ENCODE measurements at places on chromosomes 2 and 18.

- DNase-seq, result no peak
Observed at GRCh38 chr18:10705786-10706185, 180.0 kb downstream of the NAPG start.

DNA sequence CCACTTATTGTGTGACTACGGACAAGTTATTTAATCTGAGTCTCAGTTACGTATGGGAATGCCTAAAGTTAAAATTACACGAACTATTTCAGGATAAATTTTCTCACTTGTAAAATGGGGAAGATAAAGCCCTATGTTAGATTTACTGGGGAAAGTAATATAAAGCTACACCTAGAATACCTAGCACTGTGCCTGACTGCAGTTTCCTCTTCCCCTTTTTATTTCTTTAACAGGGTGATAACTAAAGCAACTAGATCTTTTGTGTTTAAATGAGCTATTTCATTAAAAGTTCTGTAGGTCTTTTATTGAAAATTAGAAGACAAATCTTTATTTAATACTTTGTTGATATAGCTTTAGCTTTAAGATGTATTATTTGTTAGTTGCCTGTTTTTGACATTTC, 5.0 kb downstream of the B3GNT2 start:
- DNase-seq, result no peak

DNA sequence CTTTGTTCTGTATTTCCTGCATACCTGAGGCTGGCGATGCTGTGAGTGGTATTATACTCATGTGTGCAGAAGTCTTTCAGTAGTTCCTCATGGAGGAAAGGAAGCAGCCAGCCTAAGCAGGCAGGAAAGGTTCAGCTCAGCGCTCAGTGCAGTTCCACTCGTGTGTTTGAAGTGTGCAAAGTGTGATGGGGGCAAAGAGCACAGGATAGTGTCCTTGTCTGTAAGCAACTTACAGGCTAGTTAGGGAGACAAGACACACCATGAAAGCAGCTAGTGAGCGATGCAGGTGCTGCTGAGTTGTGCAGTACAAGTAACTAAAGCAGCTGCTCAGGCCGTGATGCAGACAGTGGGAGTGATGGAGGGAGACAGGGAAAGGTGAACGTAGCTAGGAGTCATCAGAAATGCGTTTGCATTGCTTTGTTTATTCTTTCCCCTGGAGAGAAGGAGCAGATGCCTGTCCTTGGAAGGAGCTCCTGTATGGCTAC, 146.2 kb downstream of the LDLRAD4 start:
- no peak for DNase-seq

DNA sequence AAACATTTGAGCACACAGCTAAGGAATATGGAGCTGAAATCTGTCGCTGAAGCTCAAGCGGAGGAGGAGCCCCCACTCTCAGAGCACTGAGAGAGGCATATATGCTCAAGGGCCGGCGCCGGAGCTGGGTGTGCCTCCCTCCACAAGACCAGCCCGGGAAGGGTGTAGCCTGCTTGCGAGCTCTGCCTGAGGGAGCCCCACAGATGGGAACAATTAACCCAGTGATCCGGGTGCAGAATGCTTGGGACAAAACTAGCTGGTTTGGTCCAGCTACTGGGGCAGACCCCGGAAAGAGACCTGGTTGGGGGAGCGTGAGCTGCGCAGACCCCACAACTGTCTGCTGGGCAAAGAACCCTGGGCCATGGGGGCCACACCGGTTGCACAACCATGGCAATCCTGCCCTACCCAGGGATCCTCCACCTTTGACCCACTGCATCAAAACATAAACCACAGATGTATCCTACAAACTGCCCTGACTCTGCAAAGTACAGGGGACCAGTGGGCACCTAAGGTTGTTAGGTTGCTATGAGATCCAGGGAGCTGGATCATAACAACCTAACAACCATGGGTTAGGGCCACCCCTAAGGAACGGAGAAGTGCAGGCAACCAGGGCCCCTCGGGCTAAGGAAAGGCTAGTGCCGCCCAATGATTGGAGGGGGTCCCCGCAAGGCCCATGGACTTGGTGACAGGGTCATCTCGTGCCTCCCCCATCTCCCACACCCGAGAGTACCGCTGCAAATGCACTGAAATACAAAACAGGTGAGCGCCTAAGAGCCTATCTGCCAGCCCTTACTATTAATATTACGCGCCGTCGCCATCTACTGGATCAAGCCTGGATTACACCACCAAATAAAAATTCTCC, 53.4 kb upstream of the SCN1A start:
- peak; percentile 8 for DNase-seq

GRCh38 chr2:162932416-162932815, 93.8 kb upstream of the KCNH7 start:
- no peak for DNase-seq

DNA sequence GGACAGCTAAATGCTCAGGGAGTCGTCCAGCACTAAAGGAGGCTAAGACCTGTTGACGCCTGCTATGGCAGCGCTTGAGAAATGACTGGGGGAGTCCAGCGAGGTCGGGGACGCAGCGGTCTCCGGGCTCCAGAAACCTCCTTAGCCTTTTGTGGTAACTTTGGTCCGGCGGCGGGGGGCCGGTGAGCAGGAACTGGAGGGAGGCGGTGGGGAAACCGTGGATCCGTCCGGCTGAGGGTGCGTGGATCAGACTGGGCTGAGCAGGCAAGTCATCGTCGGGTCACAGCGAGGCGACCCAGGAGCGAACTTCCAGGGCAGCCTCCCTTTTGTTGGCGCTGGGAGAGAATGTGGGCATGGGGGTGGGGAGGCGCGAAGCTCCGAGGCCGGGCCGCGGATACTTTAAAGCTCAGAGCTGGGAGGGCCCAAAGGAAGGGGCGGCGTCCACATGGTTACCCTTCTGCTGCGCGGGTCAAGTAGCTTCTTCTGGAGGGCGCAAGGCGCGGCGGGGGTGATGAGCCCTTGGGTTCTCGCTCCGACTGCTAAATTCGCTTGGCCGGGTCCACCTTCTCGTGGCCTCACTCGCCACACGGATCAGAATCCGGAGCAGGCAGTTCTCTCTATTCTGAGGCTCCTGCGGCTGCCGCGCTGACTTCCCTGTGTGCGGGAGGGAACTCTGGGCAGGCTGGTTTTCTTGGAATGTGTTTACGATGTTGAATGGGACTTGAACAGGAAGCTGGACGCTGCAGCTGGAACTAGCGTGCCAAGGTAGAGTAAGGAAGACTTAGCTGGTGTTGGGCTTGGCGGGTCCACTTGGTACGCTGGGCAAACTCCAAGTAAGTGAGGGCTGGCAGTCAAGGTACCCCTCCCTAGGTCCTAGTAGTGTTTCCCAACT, 920 bp downstream of the GULP1 start:
- no peak for DNase-seq

DNA sequence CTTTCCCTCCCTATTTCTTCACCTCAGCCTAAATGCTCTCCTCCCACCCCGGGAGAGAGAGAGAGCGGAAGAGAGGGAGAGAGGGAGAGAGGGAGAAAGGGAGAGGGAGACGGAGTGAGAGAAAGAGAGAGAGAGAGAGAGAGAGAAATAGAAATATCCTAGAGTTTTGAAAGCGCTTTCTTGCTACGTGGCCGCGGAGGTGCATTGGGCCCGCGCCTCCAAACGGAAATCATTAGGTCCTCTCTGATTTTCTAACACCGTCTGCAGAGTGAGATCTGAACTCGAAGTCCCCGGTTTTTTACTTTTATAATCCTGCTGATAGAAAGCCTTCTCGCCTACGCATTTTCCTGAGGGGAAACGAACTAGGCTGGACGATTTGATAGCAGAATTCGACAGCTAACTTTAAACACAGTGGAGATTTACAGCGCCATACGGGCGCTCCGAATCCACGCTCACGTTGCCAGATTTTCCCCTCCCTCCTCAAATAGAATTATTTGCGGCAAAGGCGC, 903 bp upstream of the EVX2 start:
- DNase-seq, result no peak
